ENCODE measurements at places on chromosomes 7 and 10. TPM values are rescaled to one million over a fixed set of nuclear protein-coding genes. Genes with fewer than 3 reads are reported as not detected.
A peak's percentile ranks its signal among the peaks of the same experiment; 100 is the strongest.

GRCh38 chr7:156155988-156156733, 343.9 kb upstream of the SHH start:
- no peaks in the 10 kb centered on the region for H3K4me1 ChIP-seq
- no peak overlapping the region for H3K27ac ChIP-seq
- H3K4me3 ChIP-seq, result no peak overlapping the region
- no peak for DNase-seq
- no peaks in the 10 kb centered on the region for H3K27me3 ChIP-seq
- H3K36me3 ChIP-seq, result no peaks in the 10 kb centered on the region

GRCh38 chr10:3623746-3624145, 161.3 kb downstream of the KLF6 start:
- DNase-seq, result no peak
- H3K27ac ChIP-seq, result no peak overlapping the region

- H3K27me3 ChIP-seq, result no peaks in the 10 kb centered on the region
- peak overlapping the region; percentile 81 for H3K27ac ChIP-seq
- peak overlapping the region; percentile 74 for H3K4me3 ChIP-seq
- peaks cover 48% of the 10 kb centered on the region for H3K4me1 ChIP-seq
- H3K36me3 ChIP-seq, result peaks cover 46% of the 10 kb centered on the region
These were observed 1.8 kb downstream of the UFSP1 start for GRCh38 chr7:100887516-100888290.

DNA sequence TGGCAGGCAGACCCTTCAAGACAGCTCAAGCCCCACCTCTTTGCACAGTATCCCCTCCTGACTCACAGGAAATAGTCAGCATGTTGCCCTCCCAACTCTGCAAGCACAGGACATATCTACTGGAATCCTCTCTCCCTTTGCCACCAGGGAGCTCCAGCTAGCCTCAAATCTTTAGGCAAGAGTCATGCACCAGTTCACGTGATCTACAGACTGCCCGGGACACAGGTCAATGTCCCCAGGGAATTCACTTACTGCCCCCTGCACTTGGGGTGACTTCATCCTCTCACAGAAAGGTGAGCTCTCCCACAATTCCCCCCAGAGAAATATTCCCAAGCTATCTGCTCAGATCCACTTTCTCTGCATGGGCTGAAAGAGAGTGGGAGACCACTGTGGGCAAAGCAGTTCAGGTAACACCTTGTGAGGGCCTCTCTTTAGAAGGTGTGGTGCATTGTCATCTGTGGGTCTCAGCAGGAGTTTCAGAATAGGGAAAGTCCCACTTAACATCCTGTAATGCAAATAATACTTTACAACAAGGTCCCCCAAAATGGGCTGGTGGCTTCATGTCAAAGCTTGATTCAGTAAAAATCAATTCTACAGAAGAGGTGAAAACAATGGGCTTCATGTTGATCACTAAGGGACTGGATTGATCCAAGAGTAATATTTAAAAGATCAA, 129.9 kb downstream of the NOC3L start:
- H3K4me3 ChIP-seq, result no peak overlapping the region
- H3K36me3 ChIP-seq, result no peaks in the 10 kb centered on the region
- no peaks in the 10 kb centered on the region for H3K4me1 ChIP-seq
- no peak for DNase-seq

DNA sequence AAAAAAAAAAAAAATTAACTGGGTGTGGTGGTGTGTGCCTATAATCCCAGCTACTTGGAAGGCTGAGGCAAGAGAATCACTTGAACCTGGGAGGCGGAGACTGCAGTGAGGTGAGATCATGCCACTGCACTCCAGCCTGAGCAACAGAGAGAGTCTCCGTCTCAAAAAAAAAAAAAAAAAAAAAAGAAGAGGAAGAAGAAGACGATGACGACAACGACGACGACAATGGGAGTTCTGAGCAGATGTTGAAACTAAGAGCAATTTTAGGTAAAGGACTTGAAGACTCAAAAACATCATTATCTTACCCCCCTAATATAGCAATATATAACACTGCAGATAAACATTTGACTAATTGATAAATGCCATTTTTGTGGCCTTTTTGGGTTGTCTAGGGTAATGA, 39.5 kb upstream of the PPP1R17 start:
- H3K27me3 ChIP-seq, result no peaks in the 10 kb centered on the region
- no peak overlapping the region for H3K27ac ChIP-seq
- no peak for DNase-seq
- no peaks in the 10 kb centered on the region for H3K4me1 ChIP-seq
- no peak overlapping the region for H3K4me3 ChIP-seq
- H3K36me3 ChIP-seq, result no peaks in the 10 kb centered on the region

GRCh38 chr10:130660266-130660665, 524.1 kb downstream of the GLRX3 start:
- no peak overlapping the region for H3K4me3 ChIP-seq
- no peak for DNase-seq
- no peaks in the 10 kb centered on the region for H3K4me1 ChIP-seq

GRCh38 chr7:70446448-70447143, 685.3 kb upstream of the GALNT17 start:
- H3K4me1 ChIP-seq, result no peaks in the 10 kb centered on the region
- DNase-seq, result no peak
- H3K27me3 ChIP-seq, result no peaks in the 10 kb centered on the region
- no peaks in the 10 kb centered on the region for H3K36me3 ChIP-seq

DNA sequence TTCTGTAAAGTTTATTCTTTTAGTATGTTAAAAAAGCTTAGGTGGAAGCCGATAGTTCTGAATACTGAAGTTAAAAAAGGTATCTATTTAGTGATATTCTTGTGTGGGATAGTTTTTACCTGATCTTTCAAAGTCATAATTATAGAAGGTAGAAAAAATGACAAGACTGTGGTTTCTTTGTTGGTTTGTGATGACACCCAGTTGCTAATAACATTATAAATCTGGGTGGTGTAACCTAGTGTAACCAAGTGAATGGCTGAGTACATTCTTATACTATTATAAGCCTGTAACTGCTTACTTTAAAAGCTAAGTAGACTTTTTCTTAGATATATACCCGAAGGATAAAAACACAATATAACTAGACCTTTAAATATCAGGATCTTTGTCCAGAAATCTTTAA, 2.3 kb downstream of the CDK13 start:
- H3K4me1 ChIP-seq, result peaks cover 50% of the 10 kb centered on the region
- no peak for DNase-seq
- H3K36me3 ChIP-seq, result no peaks in the 10 kb centered on the region
- H3K27ac ChIP-seq, result peak overlapping the region; percentile 93

DNA sequence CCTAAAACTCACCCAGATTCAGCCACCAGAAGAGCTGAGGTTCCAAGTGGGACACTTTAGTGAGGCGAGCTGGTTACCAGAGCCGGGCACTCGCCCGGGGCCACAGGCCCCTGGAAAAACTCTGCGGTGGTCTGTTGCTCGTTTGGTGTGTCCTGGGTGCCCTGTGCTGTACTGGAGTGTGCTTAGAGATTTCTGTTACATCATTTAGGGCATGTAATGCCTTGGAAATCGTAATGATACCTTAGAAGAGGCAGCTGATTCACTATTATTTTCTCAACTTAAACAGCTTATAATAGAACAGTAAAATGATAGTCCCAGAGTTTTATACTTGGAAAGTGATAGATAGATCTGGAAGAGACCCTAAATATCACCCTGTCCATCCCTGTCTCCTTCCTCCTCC, 48.5 kb upstream of the BTBD16 start:
- no peak for DNase-seq
- no peak overlapping the region for H3K27ac ChIP-seq
- no peak overlapping the region for H3K4me3 ChIP-seq
- no peaks in the 10 kb centered on the region for H3K27me3 ChIP-seq

GRCh38 chr7:56079450-56080185, 13.1 kb downstream of the PHKG1 start:
- H3K27ac ChIP-seq, result no peak overlapping the region
- H3K27me3 ChIP-seq, result no peaks in the 10 kb centered on the region
- no peak for DNase-seq

DNA sequence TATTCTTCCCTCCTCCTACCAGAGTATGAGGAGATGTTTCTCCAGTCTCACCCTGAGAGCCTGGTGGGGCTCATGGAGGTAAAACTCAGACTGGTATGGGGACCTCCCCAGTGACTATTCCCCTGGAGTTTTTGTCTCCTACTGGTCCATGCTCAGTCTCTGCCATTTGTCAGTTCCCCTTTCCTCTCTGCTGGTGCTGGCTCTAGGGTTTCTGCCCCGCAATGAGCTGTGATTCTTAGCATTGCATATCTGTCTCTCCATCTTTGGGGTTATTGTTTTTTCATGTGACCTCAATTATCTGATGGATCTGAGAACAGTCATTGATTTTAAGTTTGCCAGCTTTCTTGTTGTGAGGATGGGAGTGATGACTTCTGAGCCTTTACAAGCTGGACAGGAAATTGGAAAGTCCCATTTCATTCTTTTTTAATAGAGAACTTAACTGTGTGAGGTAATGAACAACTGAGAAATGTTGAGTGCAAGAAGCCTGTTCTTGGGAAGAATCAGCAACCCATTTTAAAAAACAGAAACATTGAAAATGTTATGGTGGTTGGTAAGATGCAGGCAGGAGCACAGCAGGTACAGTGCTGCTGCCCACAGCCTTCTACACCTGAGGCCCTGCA, 26.9 kb downstream of the NACAD start:
- no peaks in the 10 kb centered on the region for H3K27me3 ChIP-seq
- peaks cover 33% of the 10 kb centered on the region for H3K36me3 ChIP-seq
- H3K4me3 ChIP-seq, result no peak overlapping the region
- peaks cover 28% of the 10 kb centered on the region for H3K4me1 ChIP-seq
- H3K27ac ChIP-seq, result no peak overlapping the region
- no peak for DNase-seq

- no peak overlapping the region for H3K4me3 ChIP-seq
- DNase-seq, result no peak
- no peaks in the 10 kb centered on the region for H3K4me1 ChIP-seq
- H3K36me3 ChIP-seq, result peaks cover 20% of the 10 kb centered on the region
These were observed 14.8 kb downstream of the YKT6 start for GRCh38 chr7:44215531-44215930.

- H3K27ac ChIP-seq, result peak overlapping the region; percentile 62
- H3K4me3 ChIP-seq, result no peak overlapping the region
- H3K27me3 ChIP-seq, result no peaks in the 10 kb centered on the region
- no peaks in the 10 kb centered on the region for H3K4me1 ChIP-seq
- H3K36me3 ChIP-seq, result no peaks in the 10 kb centered on the region
These were observed 19.1 kb upstream of the EXOC6 start for GRCh38 chr10:92829042-92829785.

- no peak overlapping the region for H3K27ac ChIP-seq
- H3K27me3 ChIP-seq, result no peaks in the 10 kb centered on the region
These were observed 55.4 kb upstream of the INHBA start for GRCh38 chr7:41758321-41758720.

The SND1 gene
- total RNA-seq, result 198 TPM

The PILRA gene
- 1.9 TPM for total RNA-seq

The STK17A gene
- 45.5 TPM for total RNA-seq

The TAS2R41 gene
- total RNA-seq, result not detected
